ENCODE measurements at places on chromosomes 4 and X.

GRCh38 chr4:108155373-108155772 lies 13.4 kb downstream of the LEF1 start:
- DNase-seq = no peak

- DNase-seq = no peak
Measured at GRCh38 chr4:178329226-178329872, 887.1 kb upstream of the AGA start.

GRCh38 chrX:39367416-39367815 lies 566.2 kb downstream of the MID1IP1 start:
- no peak for DNase-seq

DNA sequence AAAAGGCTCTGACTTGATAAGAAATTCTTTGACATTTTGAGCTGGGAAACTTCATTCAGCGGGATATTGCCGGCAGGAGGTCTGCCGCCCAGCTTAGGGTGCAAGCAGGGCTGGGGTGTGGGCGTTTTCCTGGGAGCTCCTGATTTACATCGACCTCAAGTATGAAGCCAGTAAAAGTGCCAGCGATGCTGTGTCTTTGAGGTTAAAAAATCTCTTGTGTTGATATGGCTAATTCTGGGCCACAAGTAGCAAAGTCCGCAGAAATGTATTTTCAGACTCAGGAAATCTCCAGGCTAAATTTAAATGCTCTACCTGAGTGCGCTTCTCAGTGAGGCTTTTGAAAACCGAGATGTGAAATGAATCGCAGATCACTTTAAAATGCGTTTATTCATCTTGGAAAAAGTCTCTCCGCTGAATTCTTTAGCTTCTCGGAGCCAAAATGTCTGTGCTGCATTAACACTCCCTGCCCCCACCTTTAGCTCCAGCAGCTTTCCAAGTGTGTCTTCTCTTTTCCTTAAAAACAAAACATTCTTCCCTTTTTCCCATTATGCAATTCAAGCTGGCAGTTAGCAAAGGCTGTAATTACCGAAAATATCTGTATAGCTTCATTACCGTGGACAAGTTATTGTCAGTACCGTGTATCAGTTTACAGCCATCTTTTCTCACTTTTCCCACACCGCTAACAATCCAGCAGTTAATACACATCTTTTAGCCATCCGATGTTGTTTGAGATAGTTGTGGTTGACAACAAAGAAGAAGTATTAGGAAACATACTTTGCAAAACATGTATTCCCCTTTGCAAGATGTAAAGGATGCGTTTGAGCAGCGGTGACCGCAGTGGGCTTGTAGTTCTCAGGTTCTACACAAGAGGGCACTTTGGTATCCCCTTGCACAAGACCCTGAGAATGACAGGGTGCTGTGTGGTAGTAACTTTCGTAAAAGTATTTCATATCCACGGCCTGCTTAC lies 136.0 kb upstream of the STX18 start:
- DNase-seq = peak; percentile 8

Data from DND-41 (cell line).